ENCODE measurements at places on chromosomes 11 and 22. TPM values are rescaled to one million over a fixed set of nuclear protein-coding genes. Genes with fewer than 3 reads are reported as not detected.

The CDCA5 gene
- total RNA-seq = 5.1 TPM

The MS4A4A gene
- total RNA-seq = 1.1 TPM

The MPPED1 gene
- total RNA-seq = under 0.01 TPM

The MPPED2 gene
- 5.1 TPM for total RNA-seq

The OOSP1 gene
- total RNA-seq = not detected

The PLEKHB1 gene
- 6.5 TPM for total RNA-seq

The RAG2 gene
- total RNA-seq = 0.27 TPM

The SIAE gene
- 11.0 TPM for total RNA-seq

The OR5P2 gene
- total RNA-seq = not detected

The YPEL4 gene
- 3.5 TPM for total RNA-seq

The UPK2 gene
- not detected for total RNA-seq

The SAA4 gene
- not detected for total RNA-seq

The GAL3ST3 gene
- total RNA-seq = 3.2 TPM

The ZC3H7B gene
- 46.0 TPM for total RNA-seq

The USP28 gene
- total RNA-seq = 5.9 TPM

The ELP4 gene
- 19.9 TPM for total RNA-seq

The MS4A12 gene
- not detected for total RNA-seq

The OR5A1 gene
- under 0.01 TPM for total RNA-seq

The PPFIA1 gene
- total RNA-seq = 30.4 TPM

The NXPE1 gene
- total RNA-seq = not detected

The GPHA2 gene
- total RNA-seq = not detected

The SYT12 gene
- under 0.01 TPM for total RNA-seq

The GPR83 gene
- not detected for total RNA-seq

The MMP27 gene
- not detected for total RNA-seq

The BIRC3 gene
- 7.0 TPM for total RNA-seq

The KRTAP5-1 gene
- not detected for total RNA-seq

The ROM1 gene
- 2.7 TPM for total RNA-seq

The MAPK8IP2 gene
- 0.27 TPM for total RNA-seq

The OR8B3 gene
- total RNA-seq = not detected

The SLC1A2 gene
- total RNA-seq = under 0.01 TPM

The DLG2 gene
- 1.1 TPM for total RNA-seq

The IFTAP gene
- 12.1 TPM for total RNA-seq

The CARD16 gene
- total RNA-seq = 5.9 TPM

The CHADL gene
- total RNA-seq = 1.9 TPM

The C1QTNF6 gene
- 1.6 TPM for total RNA-seq

The CRYAB gene
- total RNA-seq = not detected

The NAV2 gene
- 0.27 TPM for total RNA-seq

Data from hematopoietic multipotent progenitor cell (in vitro differentiated cells).